ENCODE measurements at places on chromosomes 13 and 19. TPM values are rescaled to one million over a fixed set of nuclear protein-coding genes. Genes with fewer than 3 reads are reported as not detected.

Gene DAND5
- polyA plus RNA-seq: 0.49 TPM

DNA sequence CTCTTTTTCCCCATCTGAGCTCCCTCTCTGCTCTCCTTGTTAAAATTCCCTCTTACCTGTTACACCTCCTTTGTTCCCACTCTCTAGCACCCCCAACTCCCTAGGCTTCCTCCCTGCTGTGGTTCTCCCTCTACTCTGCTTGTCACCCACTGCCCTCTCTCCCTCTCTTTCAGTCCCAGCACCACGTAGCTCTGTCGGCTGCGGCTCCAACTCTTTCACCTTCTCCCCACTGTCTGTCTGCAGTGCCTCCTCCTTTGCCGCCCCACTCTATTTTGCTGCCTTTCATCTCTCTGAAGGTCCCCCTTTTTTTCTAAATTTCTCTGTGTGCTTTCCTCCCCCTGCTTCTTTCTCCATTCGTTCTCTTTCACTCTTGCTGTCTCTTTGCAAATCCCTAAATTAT, 1.1 kb downstream of the ZNF836 start:
- H3K27me3 ChIP-seq: no peaks in the 10 kb centered on the region
- DNase-seq: no peak
- peak overlapping the region; percentile 84 for H3K4me3 ChIP-seq
- peaks cover 8% of the 10 kb centered on the region for H3K4me1 ChIP-seq

- no peak for DNase-seq
- H3K27ac ChIP-seq: no peak overlapping the region
- peaks cover 64% of the 10 kb centered on the region for H3K36me3 ChIP-seq
- peaks cover 13% of the 10 kb centered on the region for H3K4me1 ChIP-seq
These were observed 17.9 kb downstream of the TFDP1 start for GRCh38 chr13:113602291-113602988.

- H3K27me3 ChIP-seq: no peaks in the 10 kb centered on the region
- H3K36me3 ChIP-seq: peaks cover 54% of the 10 kb centered on the region
- no peak overlapping the region for H3K4me3 ChIP-seq
- H3K27ac ChIP-seq: no peak overlapping the region
These were observed 51.8 kb downstream of the CRTC1 start for GRCh38 chr19:18735324-18735723.

Gene CNN2
- polyA plus RNA-seq: 35.7 TPM

DNA sequence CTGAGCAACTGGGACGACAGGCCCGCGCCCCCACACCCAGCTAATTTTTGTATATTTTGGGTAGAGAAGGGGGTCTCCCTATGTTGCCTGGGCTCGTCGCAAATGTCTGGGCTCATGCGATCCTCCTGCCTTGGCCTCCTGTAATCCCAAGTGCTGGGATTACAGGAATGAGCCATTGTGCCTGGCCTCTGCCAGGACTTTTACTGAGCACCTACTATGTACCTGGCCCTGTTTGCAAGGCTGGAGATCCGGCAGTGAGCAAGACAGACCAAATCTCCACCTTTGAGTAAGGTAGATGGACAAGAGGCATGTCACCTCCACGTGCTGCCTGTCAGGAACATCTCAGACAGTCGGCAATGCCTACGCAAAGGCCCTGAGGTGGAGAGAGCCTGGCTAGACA, 6.9 kb downstream of the FKBP8 start:
- DNase-seq: no peak
- H3K27me3 ChIP-seq: no peaks in the 10 kb centered on the region
- H3K4me1 ChIP-seq: peaks cover 4% of the 10 kb centered on the region
- no peak overlapping the region for H3K4me3 ChIP-seq

Gene PLPP2
- 15.2 TPM for polyA plus RNA-seq

GRCh38 chr19:30555075-30555790, 183.0 kb downstream of the ZNF536 start:
- no peaks in the 10 kb centered on the region for H3K36me3 ChIP-seq
- no peaks in the 10 kb centered on the region for H3K27me3 ChIP-seq
- H3K4me3 ChIP-seq: no peak overlapping the region

DNA sequence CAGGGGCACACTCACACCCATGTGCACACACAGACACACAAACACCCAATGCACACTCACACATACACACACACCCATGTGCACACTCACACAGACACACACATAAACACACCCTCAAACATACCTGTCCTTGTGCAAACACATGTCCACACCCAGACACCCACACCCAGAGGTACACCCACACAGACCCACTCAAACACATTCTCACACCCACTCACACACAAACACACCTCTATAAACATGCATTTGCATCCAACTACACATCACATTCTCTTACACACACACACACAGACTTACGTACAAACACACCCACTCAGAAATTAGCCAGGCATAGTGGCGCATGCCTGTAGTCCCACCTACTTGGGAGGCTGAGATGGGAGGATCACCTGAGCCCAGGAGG, 31.4 kb downstream of the FBN3 start:
- H3K36me3 ChIP-seq: peaks cover 56% of the 10 kb centered on the region
- no peak for DNase-seq
- no peak overlapping the region for H3K27ac ChIP-seq
- no peaks in the 10 kb centered on the region for H3K27me3 ChIP-seq
- no peak overlapping the region for H3K4me3 ChIP-seq
